HCEC 1CT (cell line): ENCODE measurements at places on chromosomes 1 and 21.
A peak's percentile ranks its signal among the peaks of the same experiment; 100 is the strongest.

DNA sequence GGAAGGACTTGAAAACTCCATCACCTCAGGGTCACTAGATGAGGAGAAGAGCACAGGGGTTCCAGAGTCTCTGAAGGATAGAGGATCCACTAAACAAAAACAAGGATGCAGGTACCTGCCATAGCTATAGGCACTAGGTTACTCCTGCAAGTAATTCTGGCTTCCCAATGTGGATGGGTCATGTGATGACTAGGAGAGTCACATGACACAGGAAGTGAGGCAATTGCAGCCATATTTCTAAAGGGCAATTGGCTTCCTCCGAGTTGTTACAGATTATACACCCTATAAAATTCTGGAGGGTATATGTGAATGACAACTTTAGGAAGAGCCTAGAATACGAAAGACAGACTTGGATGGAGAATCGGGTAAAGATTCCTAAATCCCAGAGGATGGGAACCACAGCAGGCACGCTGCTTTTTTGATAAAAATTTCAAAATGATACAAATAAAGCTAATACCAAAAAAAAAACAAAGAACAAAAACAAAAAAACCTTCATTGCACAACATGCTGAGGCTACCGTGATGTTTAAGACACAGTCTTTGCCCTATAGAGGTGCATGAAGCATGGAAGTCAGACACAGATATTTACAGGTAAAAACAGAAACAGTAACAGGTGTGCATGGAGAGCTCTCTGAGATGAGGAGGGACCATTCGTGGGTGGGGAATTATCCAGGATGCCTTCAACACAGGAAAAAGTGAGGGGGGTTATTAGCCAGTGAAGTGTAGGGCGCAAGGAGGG is 10.5 kb downstream of the MTX1 start:
- peak; percentile 62 for DNase-seq

GRCh38 chr1:239550178-239550577 is 163.8 kb downstream of the CHRM3 start:
- no peak for DNase-seq

- DNase-seq: no peak
Observed at GRCh38 chr1:111369645-111370044, 57.9 kb downstream of the OVGP1 start.

DNA sequence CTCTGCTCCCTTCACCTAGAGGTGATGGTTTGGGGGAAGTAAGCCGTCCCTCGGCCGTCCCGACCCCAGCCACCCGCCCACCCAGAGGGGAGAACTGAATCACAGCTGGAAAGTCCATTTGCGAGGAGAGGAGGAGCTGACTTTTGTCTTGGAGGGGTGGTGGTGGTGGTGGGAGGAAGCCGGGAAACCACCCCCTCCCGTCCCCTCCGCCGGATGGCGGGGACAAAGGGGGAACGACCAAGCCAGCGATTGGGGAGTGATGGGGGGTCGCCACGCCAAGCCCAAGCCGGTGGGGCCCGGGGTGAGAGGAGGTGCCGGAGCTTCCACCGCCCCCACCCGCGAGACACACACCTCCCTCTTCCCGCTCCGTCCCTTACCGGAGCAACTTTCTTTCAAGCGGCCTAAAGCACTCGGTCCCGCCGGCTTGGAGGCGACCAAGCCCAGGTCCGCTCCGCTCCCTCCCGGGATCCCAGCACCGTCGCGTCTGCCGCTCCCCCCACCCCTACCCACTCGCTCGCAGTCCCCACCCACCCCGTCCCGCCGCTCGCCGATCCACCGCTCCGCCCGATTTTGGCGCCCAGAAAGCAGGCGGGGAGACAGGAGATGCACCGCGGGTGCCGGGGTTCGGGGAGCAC is 540 bp downstream of the ARHGEF2 start:
- peak; percentile 24 for DNase-seq

DNA sequence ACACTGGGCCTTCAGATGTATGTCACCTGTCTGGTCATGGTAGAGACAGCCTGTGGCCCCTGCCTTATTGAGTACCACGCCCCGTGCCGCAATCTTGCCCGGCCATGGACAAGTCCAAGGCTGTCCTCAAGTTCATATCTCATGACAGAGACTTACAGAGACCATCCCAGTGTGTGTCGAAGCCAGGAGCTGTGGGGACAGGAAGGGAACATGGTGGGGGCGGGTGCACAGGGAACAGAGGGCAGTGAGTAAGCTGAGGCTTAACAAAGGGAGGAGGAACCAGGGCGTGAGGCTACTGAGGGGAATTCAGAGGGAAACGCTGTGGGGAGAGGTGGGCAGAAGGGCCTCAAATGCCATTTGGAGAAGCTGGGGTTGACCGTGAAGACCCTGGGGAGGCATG is 75.8 kb downstream of the ALPL start:
- DNase-seq: no peak

DNA sequence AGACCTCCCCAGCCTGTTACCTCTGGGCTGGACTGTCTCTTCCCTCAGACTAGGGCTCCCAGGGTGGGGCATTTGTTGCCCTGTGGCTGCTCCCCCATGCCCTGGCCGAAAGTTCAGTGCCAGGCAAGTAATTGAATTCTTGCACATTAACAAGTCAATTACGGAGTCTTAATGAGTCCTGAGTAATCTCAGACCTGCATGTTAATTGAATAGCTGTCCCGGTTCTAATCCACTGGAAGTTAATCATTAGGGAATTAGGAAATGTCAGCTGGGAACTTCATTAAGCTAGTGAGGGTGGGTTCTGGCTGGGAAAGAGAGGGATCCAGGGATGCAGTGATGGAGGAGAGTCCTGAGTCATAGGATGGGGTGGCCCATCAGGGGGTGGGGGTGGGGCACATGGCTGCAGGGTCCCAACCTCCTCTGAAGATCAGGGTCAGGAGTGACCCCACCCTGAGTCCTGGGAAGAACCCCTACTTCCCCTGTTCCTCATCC is 47.1 kb upstream of the CSF3R start:
- no peak for DNase-seq

DNA sequence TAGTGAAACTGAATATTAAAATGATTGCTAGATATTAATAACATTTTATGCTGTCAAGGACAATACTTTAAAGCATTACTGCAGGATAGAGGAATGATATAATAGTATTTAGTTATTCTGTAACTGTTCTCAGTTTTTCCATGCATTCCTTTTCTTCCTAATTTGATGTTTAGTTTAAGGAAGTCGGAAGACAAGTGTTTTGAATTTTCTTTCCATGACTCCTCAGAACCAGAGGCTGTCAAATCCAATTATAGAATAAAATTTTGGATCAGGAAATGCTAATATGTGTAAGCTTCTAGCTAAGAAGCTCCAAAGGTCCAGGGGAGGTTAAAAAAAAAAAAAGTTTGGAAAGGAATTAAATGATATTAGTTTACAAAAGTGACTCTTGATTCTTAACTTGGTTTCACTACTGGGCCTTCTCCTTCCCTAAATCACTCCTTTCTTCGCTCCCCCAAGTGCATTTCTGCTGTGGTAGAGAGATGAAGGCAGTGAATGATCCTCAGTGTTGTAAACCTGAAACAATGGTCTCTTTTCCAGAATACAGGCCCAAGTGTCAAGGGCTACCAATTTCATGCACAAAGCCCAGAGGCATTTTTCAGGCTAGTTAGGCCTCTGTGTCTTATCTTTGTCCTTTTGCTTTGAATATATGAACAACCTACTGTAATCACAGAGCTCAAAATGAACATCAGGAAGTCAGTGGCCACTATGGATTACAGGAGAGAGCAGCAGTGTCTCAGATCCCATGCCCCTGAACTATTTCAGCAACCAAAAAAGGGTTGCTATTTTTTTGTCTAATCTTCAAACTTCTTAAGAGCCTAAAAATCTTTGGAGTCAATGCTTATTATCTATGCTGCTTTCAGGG is 6.2 kb downstream of the ADSS2 start:
- DNase-seq: peak; percentile 32

GRCh38 chr1:186864296-186864695 is 35.5 kb downstream of the PLA2G4A start:
- DNase-seq: no peak

DNA sequence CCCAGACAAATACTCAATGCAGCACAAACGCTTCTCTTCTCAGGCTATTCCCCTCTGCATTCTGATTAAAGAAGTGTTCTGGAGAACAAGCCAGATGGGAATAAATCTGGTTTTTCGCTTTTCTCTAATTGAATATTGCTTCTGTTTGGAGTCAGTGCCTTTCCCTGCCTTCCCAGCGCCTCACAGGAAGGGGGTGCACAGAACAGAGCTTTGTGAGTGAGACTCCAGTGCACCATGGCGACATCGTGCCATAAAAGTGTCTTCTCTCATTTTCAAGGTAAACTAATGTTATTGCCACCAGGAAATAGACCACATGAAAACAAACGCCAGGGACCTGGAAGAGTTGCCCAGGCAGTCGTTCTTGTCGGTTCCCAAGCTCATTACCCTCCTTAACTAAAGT is 43.6 kb upstream of the SLC45A1 start:
- no peak for DNase-seq

- DNase-seq: no peak
Observed at GRCh38 chr1:104105465-104105864, 355.8 kb downstream of the AMY1C start.

DNA sequence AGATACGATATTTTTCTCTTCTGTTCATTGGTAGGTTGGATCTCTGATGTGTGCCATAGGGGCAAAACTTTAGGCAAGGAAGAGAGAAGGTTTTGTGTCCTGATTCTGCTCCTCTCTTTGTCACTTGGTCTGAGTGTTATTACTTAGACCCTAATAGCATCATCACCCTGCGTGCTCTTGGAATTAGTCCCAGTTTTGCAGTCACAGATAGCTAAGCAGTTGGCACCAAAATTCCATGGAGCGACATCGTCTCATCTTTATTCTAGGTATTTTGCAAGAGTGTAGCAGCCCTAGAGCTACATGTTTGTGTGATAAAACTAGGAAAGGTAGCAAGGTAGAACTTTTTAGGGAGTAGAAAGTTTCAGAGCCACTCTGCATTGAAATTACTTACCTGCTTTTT is 23.8 kb downstream of the PIP5K1A start:
- no peak for DNase-seq

- no peak for DNase-seq
Observed at GRCh38 chr1:38547321-38547720, 312.3 kb downstream of the RRAGC start.

DNA sequence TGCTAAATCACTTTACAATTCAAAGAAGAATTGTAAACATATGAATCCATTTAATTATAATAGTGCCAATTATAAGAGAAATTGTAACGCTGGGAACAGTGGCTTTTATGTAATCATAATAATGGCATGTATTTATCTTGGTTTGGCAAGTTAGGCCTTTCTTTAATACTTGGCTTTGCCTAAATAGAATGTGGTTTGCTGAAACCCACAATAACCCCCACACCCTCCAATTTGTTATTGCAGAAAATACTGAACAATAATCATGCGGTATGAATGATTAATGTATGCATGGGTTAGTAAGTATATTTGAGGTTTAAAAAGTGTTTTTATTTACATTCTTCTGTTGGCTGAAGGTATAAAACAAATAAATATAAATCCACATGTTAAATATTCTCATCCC is 138.2 kb downstream of the NFIA start:
- DNase-seq: peak; percentile 11

DNA sequence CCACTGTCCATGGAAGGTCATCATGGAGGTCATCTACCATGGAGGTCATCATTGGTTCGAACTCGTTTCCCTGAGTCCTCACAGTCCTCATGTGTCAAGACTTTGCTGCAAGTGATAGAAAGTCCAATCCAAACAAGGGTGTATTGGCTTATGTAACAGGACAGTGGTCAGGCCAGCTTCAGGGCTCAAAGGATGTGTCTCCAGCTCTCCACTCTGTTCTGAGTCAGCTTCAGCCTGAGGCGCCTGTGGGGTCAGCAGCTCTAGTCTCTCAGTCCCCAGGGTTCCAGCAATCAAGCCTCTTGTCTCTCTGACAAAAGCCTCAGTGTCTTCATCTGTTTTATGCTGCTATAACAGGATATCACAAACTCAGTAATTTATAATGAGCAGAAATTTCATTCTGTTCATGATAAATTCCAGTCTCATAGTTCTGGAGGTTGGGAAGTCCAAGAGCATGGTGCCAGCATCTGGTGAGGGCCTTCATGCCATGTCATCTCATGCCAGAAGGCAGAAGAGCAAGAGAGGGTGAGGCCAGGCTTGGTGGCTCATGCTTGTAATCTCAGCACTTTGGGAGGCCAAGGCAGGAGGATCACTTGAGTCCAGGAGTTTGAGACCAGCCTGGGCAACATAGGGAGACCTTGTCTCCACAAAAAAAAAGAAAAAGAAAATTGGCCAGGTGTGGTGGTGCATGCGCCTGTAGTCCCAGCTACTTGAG is 19.5 kb downstream of the A3GALT2 start:
- no peak for DNase-seq

- no peak for DNase-seq
Observed at GRCh38 chr1:40704817-40705733, 13.6 kb downstream of the NFYC start.

DNA sequence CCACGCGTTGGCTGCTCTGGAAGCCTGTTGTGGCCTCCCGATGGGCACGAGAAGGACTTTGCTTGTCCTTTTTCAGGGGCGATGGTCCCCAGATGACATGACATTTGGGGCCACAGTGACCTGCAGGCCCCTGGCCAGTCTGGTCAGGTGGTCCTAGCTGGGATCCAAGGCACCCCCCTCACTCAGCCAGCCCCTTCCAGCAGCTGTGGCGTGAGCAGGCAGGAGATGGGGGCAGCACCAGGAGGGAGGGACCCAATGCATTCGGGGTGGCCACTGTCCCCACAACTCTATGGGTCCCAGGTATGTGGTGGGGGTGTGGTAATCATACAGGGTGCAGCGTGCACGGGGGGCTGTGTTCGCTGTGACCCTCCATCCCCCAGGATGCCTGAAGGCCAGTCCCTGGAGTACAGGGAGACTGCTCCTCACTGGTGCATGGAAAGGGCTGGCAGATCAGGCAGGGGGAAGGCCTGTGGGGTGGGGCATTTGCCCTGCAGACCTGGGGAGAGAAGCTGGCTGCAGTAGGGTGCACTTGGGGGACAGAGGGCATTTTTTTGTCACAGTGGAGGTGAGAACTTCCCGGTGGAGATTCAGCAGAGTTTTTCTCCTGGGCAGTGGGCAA is 31.7 kb downstream of the WNT3A start:
- DNase-seq: no peak

GRCh38 chr1:247409869-247410544 is 6.0 kb upstream of the NLRP3 start:
- DNase-seq: no peak

GRCh38 chr1:56074007-56074651 is 505.2 kb downstream of the PLPP3 start:
- peak; percentile 54 for DNase-seq

GRCh38 chr1:12415038-12415466 is 185.2 kb downstream of the VPS13D start:
- peak; percentile 69 for DNase-seq

DNA sequence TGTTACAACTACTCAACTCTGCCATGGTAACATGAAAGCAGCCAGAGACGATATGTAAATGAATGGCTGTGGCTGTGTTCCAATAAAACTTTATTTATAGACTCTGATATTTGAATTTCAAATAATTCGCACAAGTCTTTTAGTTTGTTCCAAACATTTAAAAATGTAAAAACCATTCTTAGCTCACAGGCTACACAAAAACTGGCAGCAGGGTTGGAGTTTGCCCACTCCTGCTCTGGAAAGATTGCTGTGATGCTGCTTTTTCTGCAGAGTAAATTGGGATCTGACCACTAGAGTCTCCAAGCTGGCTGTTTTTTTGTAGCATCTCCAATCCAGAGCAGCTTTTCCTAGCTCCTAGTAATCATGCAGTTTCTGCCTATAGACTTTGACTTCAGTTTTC is 157.5 kb downstream of the CHRM3 start:
- DNase-seq: no peak

GRCh38 chr21:33029385-33029921 is 3.7 kb downstream of the OLIG2 start:
- DNase-seq: no peak

- no peak for DNase-seq
Observed at GRCh38 chr1:11207898-11208611, 18.9 kb downstream of the ANGPTL7 start.

GRCh38 chr1:201272799-201273198 is 10.5 kb upstream of the PKP1 start:
- DNase-seq: no peak
